ENCODE measurements at places on chromosomes 1 and 21. TPM values are rescaled to one million over a fixed set of nuclear protein-coding genes. Genes with fewer than 3 reads are reported as not detected.

DYRK3 gene
- total RNA-seq = 5.9 TPM

PIGK gene
- 12.8 TPM for total RNA-seq

FMOD gene
- total RNA-seq = 80.3 TPM

GRCh38 chr1:229130028-229130668 is 140.8 kb upstream of the RAB4A start:
- no peak for DNase-seq

DNA sequence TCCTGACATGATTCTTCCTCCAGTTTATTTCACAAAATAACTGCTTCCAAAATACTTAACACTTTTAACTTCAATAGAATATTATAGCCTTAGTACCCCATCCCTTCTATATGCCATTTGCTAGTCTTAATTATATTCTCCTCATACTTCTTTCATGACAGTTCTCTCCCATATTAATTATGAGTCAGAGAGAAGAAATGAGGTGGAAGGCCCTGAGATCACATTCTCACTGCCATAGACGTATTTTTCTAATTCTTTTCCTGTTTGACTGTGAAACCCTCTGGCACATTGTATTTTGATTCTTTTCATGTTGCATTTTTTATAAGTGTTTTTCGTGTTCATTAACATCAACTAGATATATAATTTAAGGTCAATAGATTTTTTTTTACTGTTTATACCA is 88.4 kb downstream of the GTF2B start:
- no peak for DNase-seq

DNA sequence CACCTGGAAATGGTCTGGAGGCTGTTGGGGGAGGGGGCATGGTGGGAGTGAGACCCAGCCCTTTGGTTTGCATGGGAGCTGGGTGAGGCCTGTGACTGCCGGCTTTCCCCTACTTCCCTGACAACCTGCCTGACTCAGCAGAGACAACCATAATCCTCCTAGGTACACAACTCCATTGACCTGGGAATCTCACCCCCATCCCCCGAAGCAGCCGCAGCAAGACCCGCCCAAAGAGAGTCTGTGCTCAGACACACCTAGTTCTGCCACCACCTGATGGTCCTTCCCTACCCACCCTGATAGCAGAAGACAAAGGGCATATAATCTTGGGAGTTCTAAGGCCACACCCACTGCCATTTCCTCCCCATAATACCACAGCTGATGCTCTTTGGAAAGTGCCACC is 168.6 kb downstream of the GIPC2 start:
- DNase-seq = no peak

DNA sequence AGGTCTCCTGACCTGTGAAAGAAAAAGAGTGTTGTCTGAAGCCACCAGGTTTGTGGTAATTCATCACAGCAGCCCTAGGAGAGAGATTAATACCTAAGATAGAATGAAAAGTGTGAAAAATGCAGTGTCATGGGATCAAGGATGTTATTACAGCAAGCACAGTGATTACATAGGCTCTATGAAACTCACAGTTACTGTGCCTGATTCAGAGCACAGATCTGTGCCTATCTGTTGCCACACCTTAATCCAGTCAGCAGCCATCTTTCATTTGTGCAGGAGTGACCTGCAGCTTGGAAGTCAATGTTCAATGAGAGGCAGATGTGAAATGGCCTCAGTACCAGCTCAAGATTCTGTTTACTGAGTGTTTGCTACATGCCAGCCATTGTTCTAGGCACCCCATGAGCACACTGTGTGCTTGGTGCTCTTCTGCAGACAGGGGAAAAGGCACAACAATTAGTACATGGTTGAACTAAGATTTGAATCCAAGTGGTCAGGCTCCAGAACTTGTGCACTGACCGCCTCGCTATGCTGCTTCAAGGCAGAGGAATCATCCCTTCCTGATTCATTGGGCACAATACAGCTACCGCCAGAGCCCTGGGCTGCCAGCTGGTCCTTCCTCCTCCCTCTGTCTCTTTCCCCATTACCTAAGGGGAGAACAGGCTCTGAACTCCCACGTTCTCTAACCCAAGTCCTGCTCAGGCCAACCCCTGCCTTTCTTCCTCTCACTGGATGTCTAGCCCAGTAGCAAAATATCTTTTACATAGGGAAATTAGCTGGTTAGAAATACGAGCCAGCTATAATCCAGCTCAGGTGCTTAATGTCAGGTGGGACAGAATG is 56.3 kb upstream of the NEK2 start:
- no peak for DNase-seq

- DNase-seq = no peak
Observed at GRCh38 chr1:57138432-57139078, 172.7 kb upstream of the C8B start.

DNA sequence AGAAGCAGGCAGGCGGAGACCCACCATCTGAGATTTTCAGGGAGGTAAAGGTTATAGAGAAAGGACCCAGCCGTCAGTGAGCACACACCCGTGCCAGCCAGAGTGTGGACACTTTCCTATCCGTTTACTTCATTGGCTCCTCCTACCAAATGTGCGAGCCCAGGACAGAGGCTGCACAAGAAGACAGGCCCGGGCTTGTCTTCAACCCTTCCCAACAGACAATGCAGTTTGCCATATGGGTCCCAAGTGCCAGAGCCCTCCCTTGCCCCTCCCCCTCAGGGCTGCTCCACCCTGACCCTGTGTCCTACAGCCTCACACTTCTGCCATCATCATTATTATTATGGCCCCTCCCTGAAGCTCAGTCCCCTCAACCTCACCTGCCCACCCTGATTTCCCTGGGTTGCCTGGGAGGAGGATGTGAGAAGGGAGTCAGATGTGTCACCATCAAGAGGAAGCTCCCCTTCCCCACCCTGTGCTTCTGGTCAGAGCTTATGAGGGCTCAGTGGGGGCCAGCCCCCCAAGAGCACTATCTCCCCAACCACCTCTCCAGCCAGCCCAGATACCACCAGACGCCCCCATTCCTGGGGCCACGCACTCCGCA is 9.4 kb downstream of the LAPTM5 start:
- no peak for DNase-seq

GRCh38 chr21:33703750-33704606 is 61.7 kb downstream of the ITSN1 start:
- no peak for DNase-seq

DNA sequence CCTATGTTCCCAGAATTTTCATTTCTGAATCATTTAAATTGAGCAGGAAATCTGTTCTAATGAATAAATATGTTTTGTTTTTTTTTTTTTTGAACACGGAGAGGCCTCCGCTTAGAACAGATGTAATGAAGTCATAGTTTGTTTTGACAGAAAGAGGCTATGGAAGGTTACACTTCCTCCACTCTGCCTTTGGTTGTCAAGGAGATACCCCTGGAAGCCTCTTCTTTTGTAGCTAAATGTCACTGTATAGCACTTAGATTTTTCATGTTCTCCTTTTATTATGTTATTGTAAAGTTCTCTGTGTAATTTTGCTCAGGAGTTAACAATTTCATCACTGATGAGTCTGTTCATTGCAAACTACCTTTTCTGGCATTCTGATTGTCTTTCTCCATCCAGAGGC is 22.7 kb upstream of the GNG12 start:
- no peak for DNase-seq

DNA sequence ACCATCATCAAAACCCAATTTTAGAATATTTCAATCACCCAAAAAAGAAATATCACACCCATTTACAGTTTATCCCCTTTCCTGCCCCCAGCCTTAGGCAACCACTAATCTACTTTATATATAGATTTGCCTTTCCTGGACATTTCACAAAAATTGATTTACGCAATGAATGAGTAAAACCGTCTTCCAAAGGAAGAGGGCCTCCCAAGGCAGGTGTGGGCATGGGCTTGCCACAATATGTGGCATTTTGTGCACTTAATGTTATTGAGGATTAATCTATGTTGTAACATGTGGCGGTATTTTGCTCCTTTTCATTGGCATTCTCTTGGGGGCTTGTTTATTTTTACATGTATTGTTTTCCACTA is 11.8 kb upstream of the BMP8B start:
- no peak for DNase-seq

DNA sequence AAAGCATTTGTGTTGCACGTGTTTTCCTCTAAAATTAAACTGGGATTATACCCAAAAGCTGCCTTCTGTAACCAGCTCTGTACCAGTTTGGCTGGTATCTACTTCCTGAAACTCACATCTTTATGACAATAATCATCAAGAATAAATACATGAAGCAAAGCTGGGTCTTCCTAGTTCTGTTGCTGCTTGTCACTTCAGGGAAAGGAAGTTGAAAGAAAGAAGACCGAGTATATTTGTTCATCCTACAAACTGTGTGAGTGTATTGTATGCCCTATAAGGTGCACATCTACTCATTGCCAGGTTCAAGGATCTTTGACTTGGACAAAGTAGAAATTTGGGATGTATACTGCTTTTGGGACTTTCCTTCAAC is 29.1 kb upstream of the IFNGR2 start:
- no peak for DNase-seq

DNA sequence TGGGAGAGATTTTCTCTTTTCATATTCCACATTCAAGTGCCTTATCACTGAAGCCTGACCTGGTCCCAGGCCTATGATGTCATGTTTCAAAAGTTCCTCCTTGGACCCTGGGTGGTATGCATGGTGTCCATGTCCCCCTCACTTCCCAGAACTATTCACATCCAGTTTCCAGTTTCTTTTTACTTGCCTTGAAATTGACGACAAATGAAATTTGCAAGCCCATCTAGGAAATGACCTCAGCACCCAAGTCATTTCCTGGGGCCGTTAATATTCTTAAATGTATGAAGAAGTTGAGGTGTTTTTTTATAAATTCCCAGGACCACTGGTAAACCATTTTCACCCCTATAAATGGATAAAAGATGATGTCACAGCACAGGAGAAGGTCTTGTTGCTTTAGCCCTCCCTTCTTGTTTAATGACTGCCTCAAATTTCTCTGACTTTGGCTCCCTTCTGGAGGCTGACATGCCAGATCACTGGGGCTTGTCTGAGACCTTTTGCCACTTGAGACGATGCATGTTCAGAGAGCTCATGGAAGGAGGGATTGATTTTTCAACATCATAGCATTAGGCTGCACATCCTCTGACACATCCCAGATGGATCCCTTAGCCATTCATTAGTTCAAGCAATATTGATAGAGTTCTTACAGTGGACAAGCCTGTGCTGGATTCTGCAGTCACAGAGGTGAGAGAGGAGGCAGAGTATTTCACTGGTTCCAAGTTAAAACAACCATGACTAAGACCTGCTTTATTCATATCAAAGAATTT is 221.3 kb downstream of the PLPP3 start:
- no peak for DNase-seq

Measured in vagina (tissue), 2 donors.